ENCODE measurements at places on chromosomes 5 and 9.

- no peak for DNase-seq
Measured at GRCh38 chr9:110623462-110624025, 44.0 kb upstream of the SVEP1 start.

DNA sequence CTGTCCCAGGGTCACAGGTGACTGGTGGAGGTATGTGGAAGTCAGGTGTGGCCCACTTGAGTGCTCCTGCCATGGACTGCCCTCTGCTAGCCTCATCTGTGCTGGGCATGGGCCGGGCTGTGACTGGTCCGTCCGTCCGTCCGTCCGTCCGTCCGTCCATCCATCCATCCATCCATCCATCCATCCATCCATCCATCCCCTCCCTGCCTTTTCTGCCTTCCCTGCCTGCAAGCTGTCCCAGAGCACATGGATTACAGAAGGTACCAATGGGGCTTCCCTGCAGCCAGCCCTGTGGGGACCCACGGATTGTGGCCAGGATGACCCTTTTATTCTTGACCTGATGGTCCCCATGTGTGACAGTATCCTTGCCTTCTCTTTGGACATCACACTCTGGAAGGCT is 92.5 kb downstream of the MACROH2A1 start:
- no peak for DNase-seq

- DNase-seq: no peak
Measured at GRCh38 chr5:116883875-116884274, 309.3 kb upstream of the SEMA6A start.

DNA sequence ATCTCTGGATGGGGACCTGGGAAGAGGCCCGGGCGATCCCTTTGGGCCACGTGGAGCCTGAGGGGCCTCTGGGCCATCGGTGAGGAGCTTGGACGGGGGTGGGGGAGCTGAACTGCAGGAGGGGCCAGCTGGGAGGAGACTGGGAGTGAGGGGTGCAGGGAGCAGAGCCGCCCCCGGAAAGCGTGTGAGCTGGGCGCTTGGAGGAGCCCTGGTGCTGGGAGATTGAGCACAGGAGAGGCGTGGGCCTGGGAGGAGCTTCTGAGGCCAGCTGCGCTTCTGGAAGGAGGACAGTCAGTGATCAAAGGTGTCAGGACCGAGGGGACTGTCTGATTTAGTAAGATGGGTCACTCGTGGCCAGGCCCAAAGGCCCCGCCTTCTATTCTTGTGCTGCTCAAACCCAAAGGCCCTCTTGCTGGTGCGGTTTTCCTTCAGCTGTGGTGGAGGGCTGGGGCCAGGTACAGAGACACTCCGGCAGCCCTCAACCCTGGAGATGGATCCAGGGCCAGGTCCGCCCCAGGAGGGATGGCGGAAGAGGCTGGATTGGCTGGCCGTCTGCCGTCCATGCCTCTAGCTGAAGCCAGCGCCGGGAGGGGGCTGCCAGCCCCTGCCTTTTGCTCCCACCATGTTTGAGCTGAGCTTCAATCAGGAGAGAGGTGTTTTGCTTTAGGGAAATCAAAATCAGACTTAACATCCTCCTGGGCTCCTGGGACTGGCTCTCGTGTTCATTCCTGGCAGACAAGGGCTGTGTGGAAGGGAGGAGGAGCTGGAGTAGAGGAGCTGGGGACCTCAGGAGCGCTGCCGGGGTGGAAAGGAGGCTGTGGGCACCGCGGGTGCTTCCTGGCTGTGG is 21.6 kb downstream of the NCS1 start:
- no peak for DNase-seq

GRCh38 chr5:33997331-33997983 is 10.4 kb downstream of the AMACR start:
- DNase-seq: no peak

GRCh38 chr9:137969008-137969407 is 91.4 kb downstream of the CACNA1B start:
- DNase-seq: no peak

GRCh38 chr5:27266184-27266583 is 227.8 kb upstream of the CDH9 start:
- no peak for DNase-seq

DNA sequence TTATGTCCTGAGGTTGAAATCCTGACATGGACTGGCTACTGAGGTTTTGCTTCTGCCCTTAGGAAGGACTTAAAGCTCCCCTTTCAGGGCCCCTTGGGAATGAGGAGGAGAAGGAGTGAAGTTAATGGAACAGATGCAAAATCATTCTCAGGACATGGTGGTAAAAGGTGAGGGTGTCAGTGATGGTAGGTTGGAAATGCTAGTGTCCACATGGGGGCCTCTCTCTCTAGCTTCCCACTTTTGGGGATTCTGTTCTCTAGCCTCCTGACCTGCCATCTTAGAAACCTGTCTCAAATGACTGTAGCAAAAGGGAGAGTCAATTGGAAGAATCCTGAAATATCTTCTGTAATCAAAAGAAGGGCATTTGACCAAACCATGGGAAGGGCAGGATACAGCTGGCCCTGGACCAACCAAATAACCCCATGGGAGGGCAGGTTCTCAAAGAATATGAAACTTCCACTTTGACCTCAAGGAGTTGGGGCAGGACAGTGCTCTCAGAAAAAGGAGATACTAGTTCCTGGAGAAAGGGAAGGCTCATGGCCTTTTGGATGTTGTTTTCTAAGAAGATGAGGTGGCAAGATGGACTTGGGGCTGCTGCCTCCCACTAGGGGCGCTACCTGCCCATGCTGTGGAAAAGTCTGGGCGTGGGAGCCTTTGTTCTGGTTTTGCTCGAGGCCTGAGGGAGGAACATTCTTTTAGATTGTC is 21.2 kb upstream of the MLANA start:
- DNase-seq: no peak

DNA sequence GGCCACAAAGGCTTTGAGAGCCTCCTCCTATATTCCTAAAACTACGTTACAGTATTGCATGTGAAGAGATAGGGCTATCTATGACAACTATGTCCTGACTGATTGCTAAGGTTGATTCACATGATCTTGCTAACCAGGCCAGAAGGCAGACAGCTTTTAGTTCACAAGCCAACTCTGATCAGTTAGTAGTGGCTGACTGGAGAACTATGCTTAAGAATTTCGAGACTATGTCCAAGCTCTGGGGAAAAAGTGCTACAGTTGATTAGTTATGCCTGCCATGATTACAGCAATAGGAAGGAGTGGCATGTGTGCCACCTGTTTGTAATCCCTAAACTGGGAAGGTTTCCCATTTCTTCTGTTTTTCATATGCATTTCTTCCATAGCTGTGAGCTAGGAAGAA is 223.4 kb downstream of the DOCK8 start:
- DNase-seq: no peak

GRCh38 chr5:75509956-75510355 is 1.5 kb downstream of the CERT1 start:
- no peak for DNase-seq

GRCh38 chr9:35937227-35937626 is 20.7 kb downstream of the OR2S2 start:
- DNase-seq: no peak

- DNase-seq: no peak
Measured at GRCh38 chr5:55915783-55916182, 64.6 kb downstream of the IL31RA start.

GRCh38 chr5:77396017-77396416 is 96.1 kb downstream of the WDR41 start:
- DNase-seq: no peak

GRCh38 chr5:154485850-154486426 is 7.9 kb upstream of the HAND1 start:
- DNase-seq: no peak

DNA sequence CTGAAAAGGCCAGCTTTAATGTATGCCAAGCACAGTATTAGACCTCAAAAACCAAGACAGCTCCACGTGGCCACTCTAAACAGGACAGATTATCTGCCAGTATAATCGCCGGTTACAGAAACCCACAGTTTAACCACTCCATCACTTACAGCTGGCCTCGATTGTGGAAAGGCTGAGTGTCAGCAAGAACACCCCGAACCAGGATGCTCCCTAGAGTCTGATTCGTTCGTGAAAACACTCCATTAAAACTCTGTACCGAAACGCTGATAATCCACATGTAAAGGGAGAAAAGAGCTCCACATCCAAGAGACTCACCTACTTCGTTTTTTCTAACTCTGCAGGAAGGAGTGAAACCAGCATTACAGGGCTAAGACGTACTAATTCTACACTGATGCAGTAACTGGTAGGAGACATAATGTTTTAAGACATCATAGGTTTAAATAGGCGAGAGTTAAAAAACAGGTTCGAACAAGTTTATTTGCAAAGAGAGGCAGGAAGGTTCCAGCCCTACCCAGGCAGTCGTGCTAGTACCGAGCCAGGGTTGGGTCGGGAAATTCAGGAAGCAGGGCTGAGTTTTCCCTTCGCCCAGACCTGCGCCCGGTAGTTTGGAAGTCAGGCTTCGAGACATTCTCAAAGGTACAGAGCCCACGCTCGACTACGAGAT is 949 bp downstream of the SERINC5 start:
- no peak for DNase-seq

GRCh38 chr9:35258660-35259474 is 97.1 kb downstream of the UNC13B start:
- no peak for DNase-seq

GRCh38 chr5:94575196-94575595 is 43.2 kb downstream of the KIAA0825 start:
- DNase-seq: no peak

GRCh38 chr5:94431696-94432095 is 186.7 kb downstream of the KIAA0825 start:
- DNase-seq: no peak

- no peak for DNase-seq
Measured at GRCh38 chr5:38165435-38165834, 92.9 kb upstream of the EGFLAM start.

GRCh38 chr5:68267066-68267465 is 51.5 kb downstream of the PIK3R1 start:
- DNase-seq: no peak

DNA sequence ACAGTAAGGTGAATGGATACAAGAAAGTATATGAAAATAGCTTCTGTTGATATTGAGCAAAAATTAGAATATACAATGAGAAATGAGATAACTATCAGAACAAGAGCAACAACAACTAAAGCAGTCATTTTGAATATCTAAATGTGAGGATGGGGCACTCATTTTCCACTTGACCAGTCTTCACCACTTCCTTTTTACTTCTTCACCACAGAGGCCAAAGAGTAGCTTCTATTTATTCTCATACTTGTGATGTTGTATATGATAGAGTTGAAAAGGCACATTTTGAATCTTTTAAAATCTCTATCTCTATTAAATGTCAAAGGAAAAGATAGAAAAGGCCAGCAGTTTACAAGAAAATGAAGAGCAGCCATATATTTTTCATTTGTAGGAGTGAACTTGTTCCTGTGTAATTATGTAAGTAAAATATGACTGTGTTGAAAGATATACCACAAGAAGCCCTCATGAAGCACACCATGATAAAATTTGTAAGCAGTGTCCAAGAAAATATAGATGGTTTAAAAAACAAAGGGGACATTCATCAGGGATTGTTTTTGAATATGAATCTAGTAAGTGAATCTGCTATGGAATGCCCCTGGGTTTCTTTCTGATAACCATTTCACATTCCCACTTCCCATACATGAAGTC is 39.2 kb downstream of the ADAMTS19 start:
- no peak for DNase-seq
